ENCODE measurements at places on chromosomes 4 and X.
A peak's percentile ranks its signal among the peaks of the same experiment; 100 is the strongest.

- DNase-seq, result no peak
Observed at GRCh38 chr4:124111411-124111810, 601.1 kb downstream of the ANKRD50 start.

- DNase-seq, result no peak
Observed at GRCh38 chr4:142336251-142336934, 509.7 kb downstream of the INPP4B start.

DNA sequence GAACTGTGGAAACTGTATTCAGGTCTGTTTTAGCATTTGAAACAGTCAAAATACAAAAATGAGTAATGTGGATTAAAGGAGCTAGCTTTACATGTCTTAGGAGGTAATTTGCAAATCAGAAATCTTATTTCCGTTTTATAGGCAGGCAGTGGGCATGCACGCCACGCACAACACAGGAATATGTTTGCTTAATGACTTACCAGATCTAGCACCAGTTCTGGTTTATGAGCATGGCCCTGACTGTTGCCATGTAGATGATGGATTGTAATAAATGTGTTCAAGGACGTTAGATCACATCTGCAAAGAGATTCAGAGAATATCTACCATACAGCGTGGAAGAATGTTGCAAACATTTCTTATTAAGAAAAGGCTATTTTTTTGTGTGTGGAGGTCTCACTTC, 344.5 kb upstream of the NR3C2 start:
- DNase-seq, result no peak

- no peak for DNase-seq
Observed at GRCh38 chr4:3321295-3321889, 28.6 kb downstream of the RGS12 start.

- DNase-seq, result no peak
Observed at GRCh38 chrX:31213941-31214340, 142.1 kb upstream of the FTHL17 start.

DNA sequence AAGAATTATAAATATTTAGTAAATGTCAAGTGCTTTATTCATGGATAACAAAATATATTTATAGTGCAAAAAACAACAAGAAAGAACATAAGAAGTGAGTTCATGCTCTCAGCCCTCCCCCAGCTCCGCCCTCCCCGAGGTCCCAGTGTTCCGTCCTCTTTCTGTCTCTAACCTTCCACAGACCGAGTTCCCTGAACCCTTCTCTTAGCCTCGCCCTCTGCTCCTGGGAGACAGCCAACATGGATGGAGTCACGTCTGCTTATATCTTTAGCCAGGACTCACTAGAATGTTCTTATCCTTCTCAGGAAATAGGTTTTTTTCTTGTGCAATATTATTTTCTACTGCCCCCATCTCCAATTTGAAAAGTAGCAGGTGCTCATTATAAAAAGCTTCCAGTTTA, 40.1 kb upstream of the HELT start:
- no peak for DNase-seq

GRCh38 chr4:153374442-153374841, 30.0 kb downstream of the MND1 start:
- no peak for DNase-seq

- DNase-seq, result no peak
Observed at GRCh38 chr4:169921237-169921636, 105.0 kb downstream of the MFAP3L start.

- DNase-seq, result peak; percentile 64
Observed at GRCh38 chrX:47366041-47366722, 4.2 kb upstream of the ZNF157 start.

DNA sequence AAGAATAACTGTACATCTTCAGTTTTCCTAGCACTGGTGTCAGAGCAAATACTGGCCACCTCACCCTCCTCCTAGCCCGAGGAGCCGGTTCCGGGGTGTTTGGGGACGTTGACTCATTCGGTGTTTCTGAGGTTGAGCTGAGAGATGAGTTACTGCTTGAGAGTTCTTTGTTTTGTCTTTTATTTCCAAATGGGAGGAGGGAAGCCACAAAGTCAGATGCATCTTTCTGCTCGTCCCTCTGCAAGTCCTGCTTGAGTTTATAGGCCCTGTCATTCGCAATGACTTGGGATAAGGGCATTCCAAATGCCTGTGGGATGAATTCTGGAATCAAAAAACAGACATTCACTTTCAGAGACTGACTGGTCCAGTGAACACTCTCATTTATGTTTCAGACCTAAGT, 77.5 kb downstream of the HCCS start:
- DNase-seq, result no peak

- no peak for DNase-seq
Observed at GRCh38 chrX:39773150-39773549, 324.6 kb downstream of the BCOR start.

- DNase-seq, result no peak
Observed at GRCh38 chr4:16852228-16852627, 46.2 kb downstream of the LDB2 start.

- DNase-seq, result no peak
Observed at GRCh38 chrX:69207216-69207615, 42.0 kb upstream of the PJA1 start.

GRCh38 chrX:110228453-110228852, 89.4 kb downstream of the AMMECR1 start:
- no peak for DNase-seq

DNA sequence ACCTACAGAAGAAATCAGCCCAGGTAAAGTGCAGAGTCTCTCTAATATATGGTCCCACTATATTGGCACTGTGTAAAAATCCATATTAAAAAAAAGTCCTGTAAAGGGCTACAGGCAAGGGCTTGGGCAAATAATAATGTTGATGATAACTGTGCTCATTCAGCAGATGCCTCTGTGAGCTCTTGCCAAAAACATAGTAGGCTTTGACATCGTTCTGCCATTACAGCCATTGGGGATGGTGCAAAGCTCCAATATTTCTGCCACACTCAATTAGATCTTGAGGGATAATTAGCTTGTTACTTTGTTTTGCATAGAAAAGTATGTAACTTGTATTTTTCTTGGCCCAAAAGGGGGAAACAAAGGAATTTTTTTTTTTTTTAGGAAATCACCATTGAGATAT, 645.5 kb upstream of the FAM241A start:
- no peak for DNase-seq

- no peak for DNase-seq
Observed at GRCh38 chr4:20271950-20272349, 20.2 kb downstream of the SLIT2 start.

DNA sequence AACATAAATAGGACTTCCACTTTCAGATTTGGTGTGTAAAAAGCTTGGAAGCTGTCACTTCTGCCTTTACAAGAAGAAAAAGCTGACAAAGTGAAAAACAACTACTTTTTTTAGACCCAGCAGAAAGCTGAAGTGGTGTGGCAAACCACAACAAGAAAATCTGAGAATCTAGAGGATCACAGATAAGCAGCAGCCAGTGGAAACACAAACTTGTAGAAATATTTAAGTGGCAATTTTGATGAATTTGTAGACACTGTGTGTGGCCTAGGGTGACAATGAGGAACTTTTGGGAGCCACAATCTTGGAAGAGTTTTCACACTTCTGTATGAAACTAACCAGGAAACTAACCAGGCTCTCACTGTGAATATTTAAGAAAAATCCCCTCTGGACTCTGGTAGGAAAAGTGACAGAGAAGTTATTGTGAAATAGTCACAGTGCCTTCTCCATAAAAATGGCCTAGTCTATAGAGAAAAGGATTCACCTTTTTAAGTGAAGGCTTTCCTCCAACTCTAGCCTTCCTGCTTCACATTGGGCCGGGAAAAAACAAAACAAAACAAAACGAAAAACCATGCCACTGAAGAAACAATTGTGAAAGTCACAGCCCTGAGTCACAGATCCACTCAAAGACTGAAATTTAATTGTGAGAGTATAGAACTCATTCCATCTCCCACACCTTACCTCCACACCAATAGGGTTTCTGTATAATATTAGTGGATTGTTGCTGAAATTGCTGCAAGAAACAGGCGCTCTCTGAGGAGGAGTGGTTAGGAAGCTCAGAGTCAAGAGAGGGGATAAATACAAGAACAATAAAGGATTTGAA, 26.7 kb upstream of the GUCY1A1 start:
- no peak for DNase-seq

DNA sequence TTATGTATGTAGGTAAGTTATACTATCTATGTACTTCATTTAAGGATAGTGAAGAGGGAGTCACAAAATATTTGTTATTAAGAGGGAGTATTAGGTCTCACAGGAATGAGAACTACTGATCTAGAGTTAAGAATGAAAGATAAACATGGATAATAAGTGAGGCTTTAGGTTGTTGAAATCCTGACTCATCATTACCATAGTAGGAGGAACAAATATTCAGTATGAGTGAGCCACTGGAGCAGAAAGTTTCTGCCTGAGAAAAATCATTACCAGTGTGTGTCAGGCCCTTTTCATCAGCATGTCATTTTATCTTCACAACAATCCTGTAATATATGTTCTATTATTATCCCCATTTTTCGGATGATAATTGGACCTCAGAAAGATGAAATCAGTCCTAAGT, 27.2 kb upstream of the IGSF1 start:
- no peak for DNase-seq

Data from activated gamma-delta T cell treated with Interleukin-2 at 50 U/mL for 16 hours (primary cell).